Activated T-helper 2 cell treated with anti-CD3 and anti-CD28 coated beads, Interferon-gamma antibody, Interleukin-2, Interleukin-4, amounts not matched to agents 10 μg/mL and 5 μg/mL and 100 μg/mL, durations not matched to agents 14 hours and 24 hours and 36 hours (primary cell): ENCODE measurements at places on chromosomes 16 and 17. TPM values are rescaled to one million over a fixed set of nuclear protein-coding genes. Genes with fewer than 3 reads are reported as not detected.
A peak's percentile ranks its signal among the peaks of the same experiment; 100 is the strongest.

DNA sequence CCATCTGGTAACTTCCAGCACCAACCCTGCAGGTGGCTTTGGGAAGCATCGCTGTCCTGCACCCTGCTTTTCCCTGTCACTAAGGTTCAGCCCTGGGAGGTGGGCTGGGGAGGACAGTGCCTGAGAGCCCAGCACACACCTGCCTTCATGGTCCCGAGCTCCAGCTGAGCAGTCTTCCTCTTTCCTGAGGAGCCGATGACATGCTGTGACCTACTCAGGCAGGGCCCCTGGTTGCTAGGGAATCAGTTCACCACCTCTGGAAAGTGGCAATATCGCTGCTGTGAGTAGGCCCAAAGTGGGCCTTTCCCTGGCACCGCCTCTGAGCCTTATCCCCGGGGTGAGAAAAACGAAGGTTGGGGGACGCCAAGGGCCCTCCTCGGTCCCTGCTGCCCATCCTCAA is 17.9 kb downstream of the ST3GAL2 start:
- H3K4me3 ChIP-seq: no peak overlapping the region
- peaks cover 6% of the 10 kb centered on the region for H3K36me3 ChIP-seq
- H3K27ac ChIP-seq: peak overlapping the region; percentile 33
- DNase-seq: no peak
- H3K27me3 ChIP-seq: no peaks in the 10 kb centered on the region
- peaks cover 18% of the 10 kb centered on the region for H3K4me1 ChIP-seq

The PRPSAP2 gene
- total RNA-seq: 70.6 and 76.4 TPM in 2 replicates

DNA sequence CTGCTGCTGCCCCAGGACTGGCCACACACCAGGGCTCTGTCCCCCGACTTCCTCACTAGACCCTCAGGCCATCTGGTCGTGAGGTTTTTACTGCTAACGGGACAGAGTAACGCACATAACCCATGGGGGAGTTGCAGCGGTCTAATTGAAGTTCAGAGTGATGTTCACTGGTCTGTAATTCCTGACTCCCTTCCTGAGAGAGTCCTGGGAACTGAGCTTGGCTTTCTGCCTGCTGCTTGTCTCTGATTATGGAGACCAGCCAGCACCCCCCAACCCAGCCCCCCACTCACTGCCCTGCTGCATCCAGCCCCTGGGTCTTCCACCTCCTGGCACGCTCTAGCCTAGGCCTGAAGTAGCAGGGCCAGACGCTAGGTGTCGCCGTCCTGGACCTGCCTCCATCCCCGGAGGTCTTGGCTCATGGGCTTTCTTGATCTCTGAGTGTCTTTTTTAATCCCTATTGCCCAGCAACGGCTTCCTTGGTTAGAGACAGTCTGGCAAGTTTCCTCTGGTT is 192.9 kb downstream of the CCDC182 start:
- H3K27me3 ChIP-seq: no peaks in the 10 kb centered on the region
- H3K27ac ChIP-seq: no peak overlapping the region
- no peak overlapping the region for H3K4me3 ChIP-seq
- DNase-seq: no peak
- peaks cover 10% of the 10 kb centered on the region for H3K4me1 ChIP-seq

- no peak for DNase-seq
- H3K4me3 ChIP-seq: no peak overlapping the region
Observed at GRCh38 chr17:74814453-74814852, 38.3 kb upstream of the NAT9 start.

The CES1 gene
- not detected in 2 replicates for total RNA-seq

GRCh38 chr17:4465786-4466185 is 32.0 kb downstream of the SPNS3 start:
- peaks cover 6% of the 10 kb centered on the region for H3K36me3 ChIP-seq
- H3K4me1 ChIP-seq: no peaks in the 10 kb centered on the region
- no peak overlapping the region for H3K4me3 ChIP-seq

DNA sequence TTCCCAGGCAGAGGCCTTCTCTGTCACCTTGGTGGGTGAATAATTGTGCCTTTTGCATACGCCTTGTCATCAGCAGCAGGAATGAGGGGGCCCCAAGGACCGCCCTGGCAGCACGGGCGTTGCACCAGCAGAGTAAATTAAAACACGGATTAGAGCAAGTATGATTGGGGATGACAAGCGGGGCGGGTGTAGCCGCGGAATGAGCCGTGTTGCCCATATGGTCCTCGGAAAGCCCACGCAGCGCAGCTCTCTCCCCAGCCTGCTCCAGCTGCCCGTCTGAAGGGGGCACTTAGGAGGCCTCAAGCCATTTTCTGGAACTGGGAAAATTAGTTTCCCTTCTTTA is 299.4 kb upstream of the IRX3 start:
- DNase-seq: no peak
- H3K27me3 ChIP-seq: no peaks in the 10 kb centered on the region
- no peak overlapping the region for H3K27ac ChIP-seq
- H3K36me3 ChIP-seq: no peaks in the 10 kb centered on the region

The NOL11 gene
- 81.5 and 96.2 TPM in 2 replicates for total RNA-seq

The TOM1L1 gene
- 0.80 and 1.2 TPM in 2 replicates for total RNA-seq

The TBC1D3B gene
- total RNA-seq: 10.0 and 10.8 TPM in 2 replicates

DNA sequence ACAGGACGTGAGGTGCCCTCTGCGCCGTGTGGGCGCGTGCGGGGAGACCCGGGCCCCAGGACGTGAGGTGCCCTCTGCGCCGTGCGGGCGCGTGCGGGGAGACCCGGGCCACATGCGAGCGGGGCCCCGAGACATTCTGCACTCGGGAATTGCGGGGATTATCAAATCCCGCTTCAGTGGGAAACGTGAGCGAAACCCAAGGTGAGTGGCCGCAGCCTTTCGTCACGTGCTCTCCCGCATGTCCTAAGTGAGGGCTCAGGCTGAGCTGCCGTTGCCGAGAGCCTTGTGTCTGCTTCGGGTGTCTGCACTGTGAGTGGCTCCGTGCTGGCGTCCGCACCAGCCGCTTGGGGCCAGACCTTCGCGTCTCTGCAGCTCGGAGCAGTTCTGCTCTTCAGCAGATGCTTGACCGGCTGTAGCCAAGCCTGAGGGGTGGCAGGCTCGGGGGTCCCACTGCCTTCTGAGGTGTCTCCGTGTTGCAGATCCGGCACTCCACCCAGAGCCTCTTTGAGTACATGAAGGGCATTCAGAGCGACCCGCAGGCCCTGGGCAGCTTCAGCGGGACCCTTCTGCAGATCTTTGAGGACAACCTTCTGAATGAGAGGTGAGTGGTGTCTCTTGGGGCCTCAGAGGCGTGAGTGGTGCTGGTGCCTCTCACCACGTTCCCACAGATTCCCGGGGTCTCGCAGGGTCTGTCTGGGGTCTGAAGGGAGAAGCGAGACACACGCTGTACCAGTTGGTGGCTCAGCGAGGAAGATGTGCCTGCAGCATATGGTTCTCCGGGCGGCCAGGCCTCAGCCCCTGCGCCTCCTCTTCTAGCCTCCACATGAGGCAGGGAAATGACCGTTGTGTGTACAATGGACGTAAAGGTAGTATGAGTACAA is 90.5 kb upstream of the ZNF750 start:
- H3K27ac ChIP-seq: no peak overlapping the region
- H3K27me3 ChIP-seq: no peaks in the 10 kb centered on the region
- no peak for DNase-seq
- peaks cover 66% of the 10 kb centered on the region for H3K36me3 ChIP-seq
- H3K4me1 ChIP-seq: no peaks in the 10 kb centered on the region

- no peak overlapping the region for H3K4me3 ChIP-seq
- H3K4me1 ChIP-seq: peaks cover 4% of the 10 kb centered on the region
- peaks cover 11% of the 10 kb centered on the region for H3K27me3 ChIP-seq
- no peak overlapping the region for H3K27ac ChIP-seq
- no peak for DNase-seq
Observed at GRCh38 chr16:78761427-78761826, 662.0 kb downstream of the WWOX start.

The CXCL16 gene
- 1.8 and 2.3 TPM in 2 replicates for total RNA-seq

The KRT25 gene
- not detected in 2 replicates for total RNA-seq

The ZNF750 gene
- total RNA-seq: not detected in 2 replicates

DNA sequence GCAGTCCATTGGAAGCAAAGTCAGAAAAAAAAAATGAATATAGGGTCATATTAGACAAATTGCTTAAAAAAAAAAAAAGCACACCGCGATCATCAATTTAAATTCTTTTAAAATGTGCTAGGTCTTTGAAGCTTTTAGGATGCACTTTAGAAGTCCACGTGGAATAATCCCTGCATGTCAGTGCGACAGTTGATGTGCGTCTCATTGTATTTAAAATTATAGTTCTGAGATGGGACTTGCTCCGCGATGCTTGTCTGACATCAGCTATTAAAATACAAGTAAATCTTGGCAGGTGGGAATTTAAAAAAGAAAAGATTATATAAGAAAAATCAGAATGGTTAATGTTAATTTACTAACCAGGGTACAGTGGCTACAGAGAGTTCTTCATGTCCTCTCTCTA is 105.2 kb downstream of the RBFOX1 start:
- H3K27me3 ChIP-seq: no peaks in the 10 kb centered on the region
- H3K4me1 ChIP-seq: no peaks in the 10 kb centered on the region
- H3K27ac ChIP-seq: no peak overlapping the region
- DNase-seq: no peak

GRCh38 chr16:51701025-51701424 is 550.0 kb upstream of the SALL1 start:
- no peak overlapping the region for H3K27ac ChIP-seq
- H3K4me1 ChIP-seq: no peaks in the 10 kb centered on the region
- no peak overlapping the region for H3K4me3 ChIP-seq
- no peaks in the 10 kb centered on the region for H3K36me3 ChIP-seq

The PDPR gene
- 37.5 and 39.0 TPM in 2 replicates for total RNA-seq

DNA sequence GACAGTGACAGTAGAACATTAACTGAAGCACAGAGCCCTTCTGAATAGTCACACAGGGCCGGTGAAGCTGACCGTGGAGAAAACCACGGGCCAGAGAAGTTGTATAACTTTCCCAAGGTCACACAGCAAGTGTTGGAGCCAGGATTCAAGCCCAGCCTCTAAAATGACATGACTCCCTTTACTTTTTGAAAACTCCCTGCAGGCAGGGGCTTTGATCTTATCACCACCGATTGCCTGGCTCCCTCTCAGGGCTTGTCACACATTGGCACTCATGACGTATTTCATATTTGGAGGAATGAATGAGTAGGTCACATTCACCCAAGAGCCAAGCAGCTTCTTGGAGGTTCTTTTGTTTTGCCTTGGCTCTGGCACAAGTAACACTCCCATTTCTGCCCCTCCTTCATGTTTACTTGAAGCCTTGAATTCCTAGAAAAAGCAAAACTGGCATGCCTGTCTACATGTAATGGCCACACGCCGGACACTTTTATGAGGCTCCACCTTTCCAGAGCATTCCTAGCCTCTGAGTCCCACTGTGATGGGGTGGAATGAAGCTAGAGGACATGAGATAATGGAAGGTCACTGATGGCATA is 13.3 kb upstream of the RBBP6 start:
- H3K4me1 ChIP-seq: peaks cover 3% of the 10 kb centered on the region
- no peak for DNase-seq
- no peak overlapping the region for H3K4me3 ChIP-seq
- no peaks in the 10 kb centered on the region for H3K27me3 ChIP-seq
- H3K36me3 ChIP-seq: no peaks in the 10 kb centered on the region

DNA sequence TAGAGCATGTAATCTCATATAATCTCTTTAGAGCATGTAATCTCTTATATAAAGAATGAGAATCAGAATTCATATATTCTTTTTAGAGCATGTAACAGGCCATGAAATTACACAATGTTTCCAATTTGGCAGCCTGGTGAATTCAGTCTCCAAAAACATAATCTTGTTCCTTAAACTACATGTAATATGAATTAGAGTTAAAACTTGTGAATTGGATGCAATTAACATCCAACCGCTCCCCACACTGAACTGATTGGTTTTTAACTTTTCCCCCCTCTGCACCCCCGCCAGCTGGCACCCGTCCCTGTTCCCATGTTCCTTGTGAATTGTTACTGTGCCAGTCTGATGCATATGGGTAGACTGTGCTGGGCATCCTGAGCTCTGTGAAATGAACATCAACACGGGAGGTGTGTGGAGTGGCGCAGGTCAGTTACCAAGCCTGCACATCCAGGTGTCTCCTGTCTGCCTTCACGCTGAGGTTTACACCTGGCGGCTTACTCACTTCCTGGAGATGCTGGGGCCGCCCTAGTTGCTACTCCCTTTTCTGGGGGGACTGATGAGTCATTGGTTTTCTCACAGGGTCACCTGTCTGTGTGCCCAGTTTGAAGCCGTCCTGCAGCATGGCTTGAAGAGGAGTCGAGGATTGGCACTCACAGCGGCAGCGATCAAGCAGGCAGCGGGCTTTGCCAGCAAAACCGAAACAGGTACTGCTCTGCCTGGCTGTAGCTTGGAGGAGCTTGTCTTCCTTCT is 50.4 kb downstream of the SNX29 start:
- H3K27ac ChIP-seq: no peak overlapping the region
- H3K36me3 ChIP-seq: no peaks in the 10 kb centered on the region
- no peaks in the 10 kb centered on the region for H3K27me3 ChIP-seq
- DNase-seq: no peak
- no peak overlapping the region for H3K4me3 ChIP-seq

- H3K27ac ChIP-seq: no peak overlapping the region
- peaks cover 3% of the 10 kb centered on the region for H3K27me3 ChIP-seq
- H3K4me3 ChIP-seq: no peak overlapping the region
- peaks cover 4% of the 10 kb centered on the region for H3K36me3 ChIP-seq
- DNase-seq: no peak
Observed at GRCh38 chr16:56690420-56691122, 8.3 kb downstream of the MT1X start.

DNA sequence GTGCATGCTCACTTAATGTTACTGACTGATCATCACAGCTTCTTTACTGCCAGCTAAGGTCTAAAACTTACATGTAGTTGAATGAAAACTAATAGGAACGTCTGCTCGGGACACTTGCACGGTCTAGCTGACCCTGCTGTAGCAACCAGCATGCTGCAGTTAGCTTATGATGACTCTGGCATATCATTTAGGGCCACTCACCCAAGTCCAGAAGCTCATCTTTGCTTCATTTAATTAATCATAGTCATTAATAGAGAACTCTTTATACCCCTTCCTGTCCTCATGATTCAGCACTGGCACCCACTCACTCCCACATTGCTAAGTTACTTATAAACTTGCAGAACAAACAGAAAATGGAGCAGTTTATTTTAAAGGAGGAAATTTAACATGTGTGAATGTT is 136.3 kb downstream of the NLK start:
- H3K4me1 ChIP-seq: peaks cover 26% of the 10 kb centered on the region
- H3K27me3 ChIP-seq: no peaks in the 10 kb centered on the region
- no peak for DNase-seq
- H3K27ac ChIP-seq: no peak overlapping the region

The TSPOAP1 gene
- total RNA-seq: 21.9 and 22.3 TPM in 2 replicates

DNA sequence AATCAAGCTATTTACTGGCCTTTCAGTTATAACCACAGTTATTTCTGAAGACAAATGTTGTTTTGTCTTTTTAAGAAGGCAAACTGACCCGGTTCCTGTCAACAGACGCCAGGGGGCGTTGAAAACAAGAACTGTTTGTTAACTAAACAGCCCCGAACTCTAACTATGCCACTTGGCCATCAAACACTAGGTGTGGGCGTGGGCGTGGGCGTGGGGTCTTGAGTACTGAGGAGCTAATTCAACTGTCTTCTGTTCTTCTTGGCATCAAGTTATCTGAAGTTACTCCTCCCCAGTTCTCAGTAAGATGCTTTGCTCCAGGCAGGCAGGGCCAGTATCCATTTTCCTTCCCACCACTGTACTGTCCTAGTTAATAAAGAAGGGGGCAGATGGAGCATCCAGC is 63.3 kb upstream of the MTMR4 start:
- peak; percentile 21 for DNase-seq
- no peak overlapping the region for H3K27ac ChIP-seq
- H3K27me3 ChIP-seq: no peaks in the 10 kb centered on the region
- H3K4me1 ChIP-seq: no peaks in the 10 kb centered on the region
- no peaks in the 10 kb centered on the region for H3K36me3 ChIP-seq
